Mucosa of gallbladder (tissue), 1 donor: ENCODE measurements at places on chromosomes 4 and X. TPM values are rescaled to one million over a fixed set of nuclear protein-coding genes. Genes with fewer than 3 reads are reported as not detected.

DNA sequence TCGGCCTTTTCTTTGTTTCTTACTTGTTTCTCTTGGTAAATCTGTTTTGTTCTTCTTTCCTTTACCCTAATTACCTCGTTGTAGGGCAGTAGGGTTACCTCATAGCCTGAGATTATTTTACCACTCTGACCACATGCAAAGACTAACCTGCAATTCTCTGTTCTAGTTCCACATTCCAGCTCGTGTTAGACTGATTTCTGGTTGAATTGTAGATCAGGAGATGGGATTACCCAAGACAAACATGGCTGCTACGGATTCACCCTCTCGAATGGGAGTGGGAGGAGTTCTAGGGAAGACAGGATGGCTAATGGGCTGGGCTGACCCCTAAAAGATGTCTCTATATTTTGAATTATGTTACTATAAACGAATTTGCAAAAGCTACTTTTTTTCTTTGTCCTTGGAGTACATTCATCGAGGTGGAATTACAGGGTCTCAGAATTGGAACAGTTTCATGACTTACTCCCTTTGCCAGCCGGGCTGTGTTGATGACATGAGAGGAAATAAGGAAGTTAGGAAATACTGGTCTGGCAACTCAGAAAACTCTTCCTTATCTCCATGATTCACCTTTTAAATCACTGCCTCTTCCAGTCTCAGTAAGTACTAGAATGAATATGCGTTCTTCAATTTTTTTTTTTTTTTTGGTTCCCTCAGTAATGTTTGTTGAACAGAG lies 36.7 kb upstream of the FBXW7 start:
- DNase-seq, result no peak

GRCh38 chrX:16658284-16658683 lies 8.3 kb downstream of the S100G start:
- DNase-seq, result no peak

SAGE1 gene
- total RNA-seq, result not detected

DNA sequence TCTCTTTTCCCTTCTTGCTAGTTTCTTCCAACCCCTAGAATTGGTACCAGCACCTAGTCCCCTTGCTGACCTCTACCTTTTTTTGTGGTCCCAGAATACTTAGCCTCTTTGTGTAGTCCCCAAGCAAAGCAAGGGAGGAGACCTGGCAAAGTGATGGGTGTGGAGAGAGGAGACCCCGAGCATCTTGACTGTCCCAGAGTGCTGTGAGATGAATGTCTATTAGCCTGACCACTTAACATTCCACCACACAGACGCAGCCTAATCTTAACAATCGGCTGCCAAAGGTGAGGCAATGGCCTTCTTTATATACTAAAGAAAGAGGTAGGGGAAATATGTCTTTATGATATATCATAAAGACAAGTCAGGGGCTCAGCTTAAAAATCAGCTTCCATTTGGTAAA lies 55.9 kb downstream of the TRIM2 start:
- DNase-seq, result no peak

- DNase-seq, result no peak
These were observed 89.5 kb downstream of the CBR4 start for GRCh38 chr4:168920441-168921065.

GAGE2A gene
- total RNA-seq, result not detected

DNA sequence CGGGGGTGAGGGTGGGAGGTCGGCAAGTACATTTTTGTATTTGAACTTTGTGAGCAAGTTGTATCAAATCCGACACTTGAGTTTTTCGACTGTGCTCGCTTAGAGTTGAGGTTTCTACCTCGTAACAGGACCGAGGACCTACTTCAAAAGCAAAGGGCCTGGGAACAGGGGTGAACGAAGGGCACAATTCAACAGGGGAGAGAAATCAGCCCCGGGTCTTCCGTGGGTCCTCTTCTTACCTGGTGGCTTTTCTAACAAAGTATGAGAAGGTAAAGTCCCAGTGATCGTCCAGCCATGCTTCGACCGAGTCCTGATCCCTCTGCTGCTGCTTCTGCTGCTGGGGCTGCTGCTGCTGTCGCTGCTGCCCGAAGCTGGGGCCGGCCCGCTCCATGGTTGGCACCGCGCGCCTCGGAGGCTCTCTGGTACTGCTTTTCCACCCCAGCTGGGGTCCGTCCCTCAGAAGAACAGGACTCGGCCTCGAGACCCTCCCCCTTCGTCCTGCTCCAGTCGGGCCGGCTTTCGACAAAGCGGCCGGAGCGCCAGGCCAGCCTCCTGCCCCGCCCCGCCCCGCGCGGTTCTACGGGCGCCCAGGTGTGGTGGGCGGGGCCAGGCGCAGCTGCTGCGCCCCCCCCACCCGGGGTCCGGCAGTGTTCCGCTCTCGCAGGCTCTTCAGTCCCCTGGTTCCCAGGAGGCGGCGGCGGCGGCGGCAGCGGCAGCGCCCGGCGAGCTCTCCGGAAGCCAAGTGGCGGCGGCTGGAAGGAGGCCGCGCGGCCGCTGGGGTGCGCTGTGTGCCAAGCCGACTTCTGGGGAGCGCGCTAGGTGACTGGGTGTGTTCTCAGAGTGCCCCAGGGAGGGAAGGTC lies at the start of gene PDE5A:
Gene PDE5A, minus strand, starts transcription at position 524 of the 861 bp plus-strand sequence. Its CDS starts 133 bp downstream, at position 391.
- peak; percentile 82 for DNase-seq

DNA sequence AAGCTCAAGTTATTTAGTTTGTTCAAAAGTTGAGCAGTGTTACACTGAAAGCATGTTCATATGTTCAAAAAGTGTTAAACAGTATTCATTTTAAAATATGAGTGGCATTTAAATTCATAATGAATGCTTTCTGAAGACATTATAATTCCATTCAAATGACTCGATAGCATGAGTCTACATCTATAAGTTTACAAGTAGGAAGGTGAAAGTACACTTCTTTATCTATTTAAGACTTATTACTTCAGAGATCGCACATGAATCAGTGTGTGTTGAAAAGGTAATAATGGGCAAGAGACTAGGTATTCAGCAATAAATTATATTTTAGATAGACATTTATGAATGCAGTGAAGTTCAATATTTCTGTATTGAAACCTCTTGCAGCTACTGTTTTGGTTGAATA lies 456.1 kb downstream of the GRXCR1 start:
- no peak for DNase-seq
